NCI-H1694 (cell line): ENCODE measurements at places on chromosomes 7 and 10.

GRCh38 chr10:28849821-28850220, 172.5 kb downstream of the BAMBI start:
- no peak for DNase-seq

DNA sequence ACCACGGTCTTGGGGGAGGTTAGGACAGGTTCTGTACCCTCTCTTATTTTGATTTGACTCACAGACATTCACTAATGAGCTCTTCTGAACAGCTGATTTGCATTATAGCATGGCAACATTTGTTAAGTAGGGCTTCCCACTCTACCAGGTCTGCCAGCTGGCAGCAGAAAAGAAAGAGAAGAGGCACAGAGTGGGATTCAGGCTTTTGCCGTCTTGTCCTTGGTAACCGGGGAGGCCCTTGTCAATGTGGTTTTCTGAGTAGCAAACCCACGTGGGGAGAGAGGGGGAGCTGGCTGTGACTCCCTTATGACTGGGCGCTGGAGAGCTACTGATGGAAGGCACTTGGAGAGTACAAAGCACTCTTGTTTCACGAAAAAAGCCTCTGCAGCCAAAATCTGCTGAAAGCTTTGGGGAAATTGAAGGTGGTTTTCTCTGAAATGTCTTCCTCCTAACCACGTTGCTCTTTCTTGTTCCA, 355.3 kb upstream of the GALNT17 start:
- DNase-seq, result no peak

- DNase-seq, result no peak
Measured at GRCh38 chr7:157964521-157964920, 623.1 kb downstream of the PTPRN2 start.

GRCh38 chr7:37698276-37698675, 14.7 kb downstream of the GPR141 start:
- DNase-seq, result no peak

DNA sequence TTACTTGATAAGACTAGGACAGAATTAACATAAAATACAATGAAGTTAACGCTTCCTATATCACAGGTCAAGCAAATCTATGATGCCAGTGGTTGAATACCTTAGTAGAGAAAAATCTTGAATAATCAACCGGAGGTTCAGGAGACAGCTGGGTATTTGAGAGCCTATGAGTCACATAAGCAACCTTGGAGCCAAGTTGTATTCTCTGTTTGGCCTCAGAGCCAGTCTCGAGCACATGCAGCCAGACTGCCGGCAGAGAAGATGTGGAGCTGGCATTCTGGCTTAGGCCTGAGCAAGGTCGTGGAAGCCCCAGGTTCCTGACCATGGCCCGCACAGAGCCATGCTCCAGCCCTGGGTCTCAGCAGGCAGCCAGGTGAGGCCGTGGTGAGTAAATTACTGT, 90.3 kb downstream of the FAM204A start:
- DNase-seq, result no peak

DNA sequence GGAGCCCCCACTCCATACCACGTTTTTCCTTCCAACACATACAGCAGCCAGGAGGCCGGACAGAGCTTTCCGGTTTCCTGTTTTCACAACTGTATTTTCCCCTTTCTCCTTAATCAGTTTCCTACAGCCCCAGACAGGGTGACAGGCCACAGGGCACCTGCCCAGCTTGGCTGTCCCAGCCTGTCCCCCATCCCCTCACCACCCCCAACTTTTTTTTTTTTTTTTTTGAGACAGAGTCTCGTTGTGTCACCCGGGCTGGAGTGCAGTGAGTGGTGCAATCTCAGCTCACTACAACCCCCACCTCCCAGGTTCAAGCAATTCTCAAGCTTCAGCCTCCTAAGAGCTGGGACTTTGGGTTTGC, 10.3 kb upstream of the HSPB1 start:
- no peak for DNase-seq

DNA sequence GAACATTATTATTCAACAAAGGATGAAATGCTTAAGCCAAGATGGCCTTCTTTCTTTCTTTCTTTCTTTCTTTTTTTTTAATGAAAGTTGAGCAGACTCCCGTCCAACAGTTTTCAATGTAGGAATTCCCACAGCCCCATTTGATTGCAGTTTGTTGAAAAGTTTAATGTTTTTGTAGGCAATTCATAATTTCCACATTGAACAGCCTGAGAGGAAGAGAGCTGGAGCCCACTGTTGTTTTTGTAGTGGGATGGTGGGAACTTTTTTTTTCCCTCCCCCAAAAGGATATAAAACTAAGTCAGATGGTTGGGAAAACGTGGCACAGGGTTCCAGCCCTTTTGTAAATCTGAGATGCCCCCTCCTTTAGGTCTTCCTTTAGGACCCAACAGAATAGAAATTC, 86.6 kb downstream of the TCF7L2 start:
- DNase-seq, result no peak

DNA sequence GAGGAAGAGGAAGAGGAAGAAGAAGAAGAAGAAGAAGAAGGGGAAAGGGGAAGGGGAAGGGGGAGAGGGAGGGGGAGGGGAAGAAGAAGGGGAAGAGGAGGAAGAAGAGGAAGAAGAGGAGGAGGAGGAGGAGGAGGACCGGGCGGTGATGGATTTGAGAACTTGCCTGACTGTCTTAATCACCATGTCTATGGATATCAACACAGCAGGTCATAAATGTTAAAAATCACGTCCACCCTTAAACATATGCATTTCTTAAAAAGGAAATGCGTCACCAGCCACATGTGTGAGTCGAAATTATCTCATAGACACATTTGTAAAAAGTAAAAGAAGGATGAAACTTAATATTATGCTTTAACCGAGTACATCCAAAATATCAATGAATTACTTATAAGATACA, 42.1 kb upstream of the INSIG1 start:
- no peak for DNase-seq

DNA sequence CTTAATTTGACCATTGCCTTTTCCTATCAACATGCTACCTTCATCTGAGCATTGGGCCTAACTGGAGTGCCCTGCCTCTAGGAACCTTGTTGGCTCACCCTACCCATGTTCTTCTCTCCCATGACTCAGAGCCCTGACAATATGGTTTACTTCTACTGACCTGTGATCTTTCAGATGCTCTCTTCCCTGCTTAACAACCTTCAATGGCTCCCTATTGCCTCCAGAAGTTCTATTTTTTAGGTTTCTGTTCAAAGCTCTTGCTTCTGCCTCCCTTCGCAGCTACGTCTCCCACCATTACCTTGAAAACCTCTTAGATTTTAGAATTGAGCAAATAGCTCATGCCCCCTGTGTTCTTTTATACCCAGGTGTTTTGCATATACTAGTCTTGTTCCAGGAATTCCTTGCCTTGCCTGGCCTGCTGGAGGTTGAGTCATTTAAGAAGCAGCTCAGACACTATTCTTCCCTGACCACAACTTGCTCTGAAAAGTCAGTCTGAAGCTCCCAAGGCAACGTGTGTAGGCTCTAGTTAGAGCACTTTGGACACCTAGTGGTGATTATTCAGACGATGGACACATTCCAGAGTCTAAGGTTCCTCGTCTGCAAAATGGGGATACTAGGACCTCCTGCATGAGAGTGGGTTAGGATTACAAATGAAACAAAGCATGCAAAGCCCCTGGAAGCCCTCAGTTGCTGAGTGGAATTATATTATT, 64.4 kb upstream of the EMX2 start:
- DNase-seq, result no peak

DNA sequence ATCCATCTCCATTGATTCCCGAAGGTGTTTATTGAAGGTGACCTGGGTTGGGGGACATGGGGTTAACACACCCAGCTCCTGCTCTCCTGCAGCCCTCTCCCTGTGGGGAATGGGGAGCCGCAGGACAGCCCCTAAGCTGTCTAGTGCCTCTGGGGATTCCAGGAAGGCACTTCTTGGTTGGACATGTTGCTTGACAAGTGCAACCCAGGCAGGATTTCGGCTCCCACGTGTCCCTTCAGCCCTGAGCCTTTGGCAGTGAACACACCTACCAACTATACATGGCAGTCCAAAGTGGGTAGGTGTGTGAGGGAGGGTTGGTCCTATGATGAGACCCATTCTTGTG, 43.9 kb downstream of the DOCK1 start:
- no peak for DNase-seq

GRCh38 chr7:97118306-97118917, 914 bp downstream of the SDHAF3 start:
- no peak for DNase-seq
